ENCODE measurements at places on chromosomes 12 and 14. TPM values are rescaled to one million over a fixed set of nuclear protein-coding genes. Genes with fewer than 3 reads are reported as not detected.

DNA sequence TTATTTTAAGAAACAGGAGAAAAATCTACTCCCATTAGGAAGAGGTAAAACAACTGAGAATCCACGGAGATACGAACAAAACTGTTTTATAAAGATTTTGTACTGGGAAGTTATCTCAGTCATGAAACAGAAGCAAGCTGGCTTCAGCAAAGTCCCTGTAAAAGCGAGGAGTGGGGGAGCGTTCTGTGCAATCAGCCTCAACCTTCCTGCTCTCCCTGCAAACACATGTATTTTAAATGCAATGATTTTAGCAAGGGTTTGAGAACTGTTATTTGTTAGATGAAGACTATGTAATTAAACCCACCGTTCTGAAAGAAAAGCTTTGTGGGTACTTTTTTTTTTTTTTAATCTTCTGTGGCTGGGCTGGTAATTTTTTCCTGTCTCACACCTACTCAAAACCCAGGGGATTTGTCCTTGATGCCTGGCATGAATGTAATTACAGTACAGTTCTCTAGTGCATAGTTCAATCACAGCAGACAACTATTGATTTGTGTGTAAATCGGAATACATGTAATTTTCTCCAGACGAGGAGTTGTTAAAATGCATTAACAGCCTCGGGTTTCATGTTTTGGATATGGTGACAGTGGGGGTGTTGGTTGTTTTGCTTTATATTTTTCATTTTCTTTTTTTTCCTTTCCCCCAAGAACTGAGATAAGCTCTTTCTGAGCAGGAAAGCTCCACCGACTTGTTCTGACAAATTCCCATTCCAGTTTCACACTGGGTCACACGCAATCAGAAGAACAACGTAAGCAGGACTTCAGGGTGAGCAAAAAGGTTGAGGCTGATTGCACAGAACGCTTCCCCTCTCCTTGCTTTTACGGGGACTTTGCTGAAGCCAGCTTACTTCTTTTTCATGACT, 153.6 kb downstream of the PHLDA1 start:
- peaks cover 44% of the 10 kb centered on the region for H3K27me3 ChIP-seq
- H3K27ac ChIP-seq, result no peak overlapping the region
- DNase-seq, result no peak
- no peak overlapping the region for H3K4me3 ChIP-seq
- H3K36me3 ChIP-seq, result no peaks in the 10 kb centered on the region

DNA sequence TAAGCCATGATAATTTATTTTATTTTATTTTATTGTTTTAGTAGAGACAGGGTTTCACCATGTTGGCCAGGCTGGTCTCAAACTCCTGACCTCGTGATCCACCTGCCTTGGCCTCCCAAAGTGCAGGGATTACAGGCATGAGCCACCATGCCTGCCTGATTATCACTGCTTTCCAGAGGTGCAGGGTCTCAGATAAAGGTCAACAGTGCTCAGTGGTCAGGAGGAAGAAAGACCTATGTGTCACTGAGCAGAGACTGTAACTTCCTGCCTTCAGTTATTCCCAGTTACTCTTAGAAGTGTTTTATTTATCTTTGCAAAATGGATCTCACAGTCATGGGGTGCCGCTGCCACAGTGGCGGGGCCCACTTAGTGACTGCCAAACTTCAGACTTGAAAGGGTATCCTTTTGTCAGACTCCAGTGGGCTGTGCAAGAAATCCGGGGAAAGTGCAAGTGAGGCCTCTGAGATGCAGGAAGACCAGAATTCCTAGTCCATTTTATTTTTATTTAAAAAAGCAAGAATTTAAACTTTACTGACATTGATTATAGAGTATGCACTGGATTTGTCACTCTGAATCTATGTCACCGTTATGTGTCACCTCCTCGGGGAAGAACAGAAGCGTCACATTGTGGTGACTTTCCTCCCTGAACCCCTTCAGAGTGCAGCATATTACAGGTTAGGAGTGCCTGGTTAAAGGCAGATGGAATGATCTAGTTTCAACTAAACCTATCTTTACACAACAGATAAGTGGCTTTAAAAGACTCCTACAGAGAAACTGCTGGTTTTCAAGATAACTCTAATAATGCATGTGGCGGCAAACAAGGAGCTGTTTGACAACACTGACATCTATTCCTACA, 59.1 kb upstream of the BICD1 start:
- peaks cover 10% of the 10 kb centered on the region for H3K36me3 ChIP-seq
- H3K27me3 ChIP-seq, result no peaks in the 10 kb centered on the region
- H3K4me1 ChIP-seq, result no peaks in the 10 kb centered on the region
- no peak for DNase-seq

DNA sequence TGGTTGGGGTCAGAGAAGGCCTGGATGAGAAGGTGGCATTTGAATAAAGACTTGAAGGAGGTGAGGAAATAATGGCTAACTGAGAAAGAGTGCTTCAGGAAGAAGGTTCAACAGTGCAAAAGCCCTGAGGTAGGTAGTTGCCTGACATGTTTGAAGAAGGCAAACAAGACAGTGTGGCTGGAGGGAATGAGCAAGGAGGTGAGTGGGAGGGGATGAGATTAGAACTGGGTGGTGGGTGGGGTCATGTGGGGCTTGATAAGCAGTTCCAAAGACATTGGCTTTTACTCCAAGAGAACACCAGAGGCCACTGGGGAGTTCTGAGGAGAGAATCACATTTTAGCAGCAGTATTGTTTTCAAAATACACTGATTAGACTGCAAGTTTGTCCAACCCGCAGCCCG, 50.5 kb downstream of the HSPB8 start:
- H3K4me1 ChIP-seq, result no peaks in the 10 kb centered on the region
- DNase-seq, result no peak
- H3K27ac ChIP-seq, result no peak overlapping the region
- H3K27me3 ChIP-seq, result no peaks in the 10 kb centered on the region
- H3K36me3 ChIP-seq, result no peaks in the 10 kb centered on the region

GRCh38 chr14:56474419-56475022, 105.1 kb upstream of the TMEM260 start:
- H3K36me3 ChIP-seq, result no peaks in the 10 kb centered on the region
- DNase-seq, result peak; percentile 76
- H3K4me3 ChIP-seq, result no peak overlapping the region
- H3K27ac ChIP-seq, result no peak overlapping the region
- no peaks in the 10 kb centered on the region for H3K4me1 ChIP-seq
- peaks cover 8% of the 10 kb centered on the region for H3K27me3 ChIP-seq

DNA sequence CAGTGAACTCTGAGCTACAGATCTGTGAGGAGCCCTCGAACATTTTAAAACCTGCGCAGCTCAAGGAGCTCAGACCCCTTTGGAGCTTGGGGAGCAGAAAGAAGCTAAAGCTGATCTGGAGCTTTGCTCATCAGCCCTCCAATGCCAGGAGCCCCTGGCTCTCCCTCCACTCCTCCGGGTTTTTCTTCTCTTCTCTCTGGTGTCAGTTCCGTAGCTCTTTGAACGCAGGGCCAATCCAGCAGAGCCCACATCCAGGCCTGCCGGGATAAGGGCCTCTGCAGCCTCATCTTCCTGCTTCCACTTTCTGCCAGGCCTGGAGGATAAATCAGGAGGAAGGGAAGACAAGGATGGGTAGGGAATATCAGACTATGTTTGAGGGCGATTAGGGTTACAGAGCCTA, 6.0 kb downstream of the HOXC4 start:
- no peak for DNase-seq
- peaks cover 88% of the 10 kb centered on the region for H3K27me3 ChIP-seq
- no peak overlapping the region for H3K4me3 ChIP-seq

The SLC4A8 gene
- total RNA-seq, result 2.3 TPM

- no peak overlapping the region for H3K4me3 ChIP-seq
- H3K27me3 ChIP-seq, result no peaks in the 10 kb centered on the region
- H3K4me1 ChIP-seq, result peaks cover 38% of the 10 kb centered on the region
- DNase-seq, result no peak
- no peaks in the 10 kb centered on the region for H3K36me3 ChIP-seq
Measured at GRCh38 chr14:76916040-76916715, 90.0 kb downstream of the LRRC74A start.

The DNAI7 gene
- total RNA-seq, result not detected

DNA sequence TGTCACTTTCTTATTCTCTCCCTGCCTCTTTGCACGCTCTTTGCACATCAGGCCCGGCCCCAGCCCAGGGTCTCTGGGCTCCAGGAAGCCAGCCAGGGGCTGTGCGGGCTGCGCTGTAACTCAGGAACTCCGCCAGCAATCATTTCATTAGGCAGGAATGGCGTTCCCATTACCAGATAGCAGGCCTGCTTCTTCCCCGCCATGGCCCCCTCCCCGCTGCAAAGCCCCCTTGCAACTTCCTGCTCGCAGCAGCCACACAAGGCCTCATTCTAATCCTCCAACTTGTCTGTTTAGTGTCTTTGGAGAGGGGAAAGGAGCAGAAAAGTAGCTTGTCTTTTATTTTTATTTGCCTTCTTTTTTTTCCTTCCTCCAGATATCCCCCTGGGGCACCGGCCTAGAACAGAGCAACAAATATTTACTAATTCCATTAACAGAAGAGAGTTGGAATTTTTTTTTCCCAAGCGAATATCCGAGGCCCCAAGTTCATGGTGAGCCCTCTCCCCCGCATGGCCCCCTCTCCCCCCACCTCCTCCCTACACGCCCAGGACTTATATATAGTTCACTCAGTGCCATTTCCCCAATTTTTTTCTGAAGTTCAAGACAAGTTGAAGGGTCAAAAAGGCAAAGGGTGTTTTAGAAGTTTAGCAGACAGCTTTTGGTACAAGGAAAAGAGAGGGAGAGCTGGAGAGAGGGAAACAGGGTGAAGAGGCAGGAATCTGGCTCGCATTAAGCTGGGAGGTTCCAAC, 329.4 kb upstream of the TBX3 start:
- H3K27ac ChIP-seq, result no peak overlapping the region
- H3K36me3 ChIP-seq, result no peaks in the 10 kb centered on the region
- DNase-seq, result no peak
- H3K27me3 ChIP-seq, result no peaks in the 10 kb centered on the region
- no peaks in the 10 kb centered on the region for H3K4me1 ChIP-seq

The OR6C2 gene
- not detected for total RNA-seq

- H3K36me3 ChIP-seq, result no peaks in the 10 kb centered on the region
- H3K27me3 ChIP-seq, result no peaks in the 10 kb centered on the region
- no peak for DNase-seq
- H3K27ac ChIP-seq, result no peak overlapping the region
Measured at GRCh38 chr12:68568922-68569569, 41.7 kb upstream of the RAP1B start.

GRCh38 chr12:13440844-13441243, 244.3 kb downstream of the EMP1 start:
- no peaks in the 10 kb centered on the region for H3K27me3 ChIP-seq
- no peak for DNase-seq
- no peaks in the 10 kb centered on the region for H3K36me3 ChIP-seq
- H3K27ac ChIP-seq, result no peak overlapping the region
- H3K4me3 ChIP-seq, result no peak overlapping the region

The SPATS2 gene
- total RNA-seq, result 14.5 TPM

DNA sequence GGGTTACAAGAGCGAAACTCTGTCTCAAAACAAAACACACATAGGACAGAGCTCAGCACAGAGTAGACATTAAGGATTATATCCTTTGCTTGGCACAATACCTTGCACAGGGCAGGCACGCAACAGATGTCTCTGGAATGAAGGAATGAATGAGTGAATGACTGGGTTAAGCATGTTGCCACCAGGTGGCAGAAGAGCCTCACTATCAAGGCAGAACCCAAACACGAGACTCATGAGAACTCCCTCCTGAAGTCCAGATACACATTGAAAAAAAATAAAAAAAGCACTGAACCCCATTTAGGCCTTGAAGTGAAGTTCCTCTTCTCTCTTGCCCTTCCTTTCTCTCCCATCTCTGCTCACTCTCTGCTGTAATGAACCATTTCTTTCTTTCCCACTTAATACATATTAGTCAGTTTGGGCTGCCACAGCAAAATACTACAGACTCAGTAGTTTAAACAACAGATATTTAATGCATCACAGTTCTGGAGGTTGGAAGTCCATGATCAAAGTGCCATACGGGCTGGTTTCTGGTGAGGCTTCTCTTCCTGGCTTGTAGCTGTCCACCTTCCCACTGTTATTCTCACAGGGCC, 26.6 kb upstream of the LTA4H start:
- H3K4me3 ChIP-seq, result no peak overlapping the region
- DNase-seq, result peak; percentile 92
- no peaks in the 10 kb centered on the region for H3K27me3 ChIP-seq
- peaks cover 24% of the 10 kb centered on the region for H3K4me1 ChIP-seq

The BCL7A gene
- 10.7 TPM for total RNA-seq

- no peak for DNase-seq
- H3K27me3 ChIP-seq, result no peaks in the 10 kb centered on the region
- no peaks in the 10 kb centered on the region for H3K36me3 ChIP-seq
- no peaks in the 10 kb centered on the region for H3K4me1 ChIP-seq
- no peak overlapping the region for H3K27ac ChIP-seq
- no peak overlapping the region for H3K4me3 ChIP-seq
Measured at GRCh38 chr12:19304149-19304750, 135.0 kb upstream of the AEBP2 start.

The EAPP gene
- 33.7 TPM for total RNA-seq

The ASCL4 gene
- total RNA-seq, result not detected

DNA sequence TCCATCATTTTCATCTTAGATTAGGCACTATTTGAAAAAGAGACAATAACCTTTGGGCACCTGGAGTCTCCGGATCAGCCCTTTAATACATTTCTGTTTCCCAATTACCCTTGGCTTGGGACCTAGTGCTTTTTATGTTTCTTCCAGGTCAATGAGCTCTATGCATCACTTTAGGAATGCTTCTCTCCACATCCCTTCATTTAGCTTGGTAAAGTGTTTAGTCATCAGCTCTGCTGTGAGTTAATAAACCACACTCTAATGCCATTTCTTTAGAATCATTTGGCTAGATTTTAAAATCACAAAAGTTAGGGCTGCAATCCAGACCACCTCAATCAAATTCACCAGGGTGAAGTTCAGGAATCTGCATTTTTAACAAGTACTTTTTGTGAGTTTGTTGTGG, 41.7 kb downstream of the RASSF9 start:
- no peak overlapping the region for H3K27ac ChIP-seq
- no peak for DNase-seq
- no peaks in the 10 kb centered on the region for H3K36me3 ChIP-seq
- H3K27me3 ChIP-seq, result no peaks in the 10 kb centered on the region

The B4GALNT3 gene
- total RNA-seq, result 6.6 TPM

GRCh38 chr14:56172571-56172971, 54.4 kb downstream of the PELI2 start:
- H3K27me3 ChIP-seq, result no peaks in the 10 kb centered on the region
- DNase-seq, result no peak
- H3K27ac ChIP-seq, result peak overlapping the region; percentile 79
- peaks cover 3% of the 10 kb centered on the region for H3K36me3 ChIP-seq
- peaks cover 42% of the 10 kb centered on the region for H3K4me1 ChIP-seq

DNA sequence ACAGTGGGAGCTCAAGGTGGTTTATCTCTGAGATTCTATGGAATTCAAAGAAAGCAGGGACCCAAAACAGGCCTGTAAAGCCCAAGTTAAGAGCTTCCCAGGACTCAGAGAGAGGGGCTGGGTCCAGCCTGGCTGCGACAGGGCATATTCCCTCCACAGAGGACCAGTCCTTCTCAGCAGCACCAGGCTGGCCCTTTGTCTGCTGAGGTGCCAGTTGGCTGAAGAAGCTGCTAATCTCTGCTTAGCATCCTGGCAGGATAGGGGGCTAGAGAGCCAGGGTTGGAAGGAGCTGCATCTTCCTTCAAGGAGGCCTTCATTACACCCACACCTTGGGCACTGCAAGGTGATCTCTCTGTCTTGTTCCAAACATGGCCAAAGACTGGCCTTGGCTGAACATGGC, 68.3 kb upstream of the TUNAR start:
- no peaks in the 10 kb centered on the region for H3K27me3 ChIP-seq
- no peak overlapping the region for H3K4me3 ChIP-seq
- DNase-seq, result no peak
- no peaks in the 10 kb centered on the region for H3K4me1 ChIP-seq
- H3K36me3 ChIP-seq, result no peaks in the 10 kb centered on the region
- no peak overlapping the region for H3K27ac ChIP-seq

The TAS2R50 gene
- total RNA-seq, result 0.56 TPM

GRCh38 chr14:54774824-54775223, 127.8 kb downstream of the GCH1 start:
- H3K4me1 ChIP-seq, result peaks cover 38% of the 10 kb centered on the region
- no peak for DNase-seq
- H3K4me3 ChIP-seq, result no peak overlapping the region
